Jurkat, Clone E6-1 (cell line): ENCODE measurements at places on chromosomes 1 and 21.

DNA sequence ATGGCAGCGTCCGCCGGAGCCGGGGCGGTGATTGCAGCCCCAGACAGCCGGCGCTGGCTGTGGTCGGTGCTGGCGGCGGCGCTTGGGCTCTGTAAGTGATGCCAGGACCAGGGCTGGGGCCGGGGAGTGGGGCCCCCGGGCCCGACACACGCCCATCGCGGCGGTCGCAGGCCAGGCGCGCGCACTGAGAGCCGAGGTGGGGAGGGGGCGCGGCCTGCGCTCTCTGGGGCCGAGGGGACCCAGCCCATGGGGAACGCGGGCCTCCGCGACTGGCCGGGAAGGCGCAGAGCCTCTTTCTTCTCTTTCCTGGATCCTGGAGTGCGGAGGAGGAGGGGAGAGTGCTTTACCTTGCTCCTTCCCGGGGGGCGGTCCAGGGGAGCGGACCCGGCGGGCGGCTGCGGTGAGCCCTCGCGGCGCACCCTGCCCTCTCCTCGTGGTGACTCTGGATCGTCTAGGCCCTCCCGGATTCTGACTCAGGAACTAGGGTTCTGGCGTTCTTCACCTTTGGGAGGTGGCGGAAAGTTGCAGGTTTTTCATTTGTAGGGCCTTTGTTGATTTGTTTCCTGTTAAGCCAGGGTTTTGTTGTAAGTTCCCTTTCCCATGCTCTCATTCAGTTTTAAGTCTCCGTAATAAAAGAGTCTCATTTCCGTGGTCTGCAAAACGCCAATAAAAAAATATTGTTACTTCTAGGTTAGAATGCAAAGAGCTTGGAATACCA is 529 bp downstream of the MPZL1 start:
- no peak for DNase-seq

DNA sequence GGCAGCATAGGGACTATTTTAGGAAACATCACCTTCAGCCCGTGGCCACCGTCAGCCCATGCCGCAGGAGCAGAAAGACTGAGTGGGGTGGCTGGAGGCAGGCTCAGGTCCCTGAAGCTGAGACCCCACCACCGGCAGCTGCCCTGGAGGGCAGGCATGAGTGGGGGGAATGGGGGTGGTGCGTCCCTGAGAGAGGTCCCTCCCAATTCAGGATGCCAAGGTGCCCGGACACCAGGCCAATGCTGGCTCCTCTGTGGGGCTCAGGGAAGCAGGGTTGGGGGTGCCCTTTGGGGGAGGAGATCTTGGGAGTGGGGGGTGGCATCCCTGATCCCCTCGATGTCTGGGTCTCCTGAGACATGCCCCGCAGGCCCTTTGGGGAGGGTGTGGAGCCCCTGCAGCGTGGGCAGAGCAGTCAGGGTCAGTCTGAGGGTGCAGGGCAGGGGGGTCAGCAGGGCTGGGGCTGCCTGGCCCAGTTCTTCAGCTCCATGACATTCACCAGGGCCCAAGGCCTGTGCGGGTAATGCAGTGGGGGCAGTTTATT is 998 bp upstream of the TTC34 start:
- no peak for DNase-seq

GRCh38 chr1:157404614-157405013 is 147.7 kb downstream of the FCRL5 start:
- no peak for DNase-seq

DNA sequence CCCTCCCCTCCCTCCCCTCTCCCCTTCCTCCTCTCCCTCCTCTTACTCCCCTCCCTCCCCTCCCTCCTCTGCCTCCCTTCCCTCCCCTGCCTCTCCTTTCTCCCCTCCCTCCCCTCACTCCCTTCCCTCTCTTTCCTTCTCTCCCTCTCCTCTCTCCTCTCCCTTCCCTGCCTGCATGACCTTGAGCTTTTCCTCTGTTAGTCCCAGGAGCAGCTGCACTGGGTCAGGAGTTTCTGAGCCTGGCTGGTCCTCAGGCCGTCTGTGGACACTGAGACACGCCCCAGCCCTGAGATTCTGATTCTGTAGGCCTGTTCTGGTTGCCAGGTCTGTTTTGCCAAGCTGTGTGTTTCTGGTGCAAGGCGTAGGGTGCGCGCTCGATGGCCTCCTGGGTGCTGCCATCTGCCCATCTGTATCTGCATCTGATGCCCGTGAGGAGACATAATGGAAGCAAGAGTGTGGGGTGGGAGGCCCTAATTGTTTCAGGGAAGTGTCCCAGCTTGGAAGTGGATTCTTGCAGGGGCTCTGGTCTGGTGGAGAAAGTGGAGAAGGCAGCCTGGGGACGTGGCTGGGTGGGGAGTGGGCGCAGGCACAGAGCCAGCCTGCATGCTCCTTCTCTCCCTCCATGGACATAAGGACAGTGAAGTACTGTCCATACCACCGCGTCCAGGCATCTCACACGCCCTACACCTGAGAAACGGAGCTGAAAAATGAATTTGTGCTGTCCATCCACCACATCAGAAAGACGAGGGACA is 97.2 kb downstream of the WDR4 start:
- DNase-seq = no peak

DNA sequence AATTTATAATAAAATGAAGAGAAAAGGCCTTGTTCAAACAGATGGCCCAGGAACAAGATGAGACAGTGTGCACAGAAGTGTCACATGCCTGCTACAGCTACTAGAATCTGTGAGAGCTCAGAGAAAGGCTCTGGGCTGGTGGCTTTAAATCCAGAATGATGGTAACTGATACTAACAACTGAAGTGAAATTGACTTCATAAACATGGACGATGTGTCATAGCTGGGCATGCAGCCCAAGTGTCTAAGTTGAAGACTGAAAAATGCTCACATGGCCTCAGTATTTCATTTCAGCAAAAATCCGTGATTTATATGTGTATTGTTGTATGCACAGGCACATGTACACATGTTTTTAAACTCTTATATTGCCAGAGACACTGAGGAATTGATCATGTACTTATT is 208.3 kb upstream of the RUNX1 start:
- DNase-seq = no peak
